NCI-H1694 (cell line): ENCODE measurements at places on chromosomes 12 and 14.

- no peak for DNase-seq
Observed at GRCh38 chr14:59246566-59246965, 58.1 kb downstream of the DAAM1 start.

GRCh38 chr12:106987846-106988245 is 900 bp upstream of the MTERF2 start:
- DNase-seq: no peak

DNA sequence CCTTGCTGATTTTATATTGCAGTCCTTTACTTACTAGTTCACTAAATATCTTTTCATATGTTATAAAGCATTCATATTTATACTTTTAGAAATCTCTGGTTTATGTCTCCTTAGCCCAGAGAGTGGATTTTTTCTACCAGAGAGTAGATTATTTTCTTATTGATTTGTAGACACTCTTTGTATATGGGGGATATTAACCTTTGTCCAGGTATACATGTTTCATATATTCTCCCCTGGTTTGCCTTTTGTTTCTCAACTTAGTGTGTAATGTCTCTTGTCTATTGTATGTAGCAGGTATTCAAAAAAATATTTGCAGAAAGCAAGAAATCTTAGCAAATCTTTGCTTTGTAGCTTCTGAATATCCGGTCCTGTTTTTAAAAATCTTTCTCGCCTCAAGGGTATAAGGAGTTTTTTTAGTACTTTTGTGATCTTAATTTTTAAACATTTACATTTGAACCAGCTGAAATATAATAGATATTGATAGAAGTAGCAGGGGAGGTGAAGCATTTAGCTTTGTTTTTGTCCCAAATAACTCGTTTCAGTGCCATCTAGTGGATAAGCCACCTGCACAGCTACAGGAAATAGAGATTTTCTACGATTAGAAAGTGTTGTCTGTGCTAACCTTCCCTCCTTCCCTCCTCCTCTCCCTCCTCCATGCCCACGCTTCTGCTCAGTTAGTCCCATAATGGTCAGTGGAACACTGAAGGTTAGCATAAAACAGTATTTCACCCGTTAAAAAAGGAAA is 97.0 kb downstream of the PHETA1 start:
- DNase-seq: no peak

DNA sequence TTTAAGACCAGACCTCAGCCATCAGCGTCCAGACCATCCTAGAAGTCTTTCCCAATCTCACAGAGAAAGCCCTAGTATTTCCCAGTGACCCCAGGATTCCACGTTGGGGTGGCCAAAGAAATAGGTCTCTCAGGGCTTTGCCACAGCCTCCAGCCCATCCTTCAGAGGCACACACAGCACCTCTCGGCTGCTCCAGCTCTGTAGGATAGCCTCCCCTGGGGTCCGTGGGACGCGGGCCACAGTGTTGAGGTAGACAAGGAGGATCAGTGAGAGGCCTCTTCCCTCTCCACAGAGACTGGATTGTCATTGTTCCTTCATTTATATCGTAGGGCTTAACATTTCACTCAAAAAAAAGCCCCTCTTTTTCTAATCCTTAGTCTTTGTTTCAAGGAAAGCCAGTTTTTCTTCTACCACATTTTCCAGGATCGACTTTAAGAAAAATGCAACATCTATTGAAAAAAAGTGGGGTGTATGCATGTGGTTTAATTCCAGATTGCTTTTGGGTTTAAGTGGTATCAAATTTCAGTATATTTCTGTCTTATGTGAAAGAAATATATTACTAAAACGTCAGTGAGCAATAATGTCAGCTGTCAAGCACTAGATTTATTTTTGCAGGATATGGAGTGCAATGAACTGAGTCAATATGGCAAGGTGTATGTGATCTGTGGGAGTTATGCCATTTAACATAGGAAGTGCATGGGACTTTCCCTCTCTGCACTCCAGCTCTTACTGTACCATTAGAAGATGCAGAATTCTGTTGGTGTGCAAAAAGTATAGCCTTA is 187.5 kb downstream of the MSRB3 start:
- DNase-seq: no peak

DNA sequence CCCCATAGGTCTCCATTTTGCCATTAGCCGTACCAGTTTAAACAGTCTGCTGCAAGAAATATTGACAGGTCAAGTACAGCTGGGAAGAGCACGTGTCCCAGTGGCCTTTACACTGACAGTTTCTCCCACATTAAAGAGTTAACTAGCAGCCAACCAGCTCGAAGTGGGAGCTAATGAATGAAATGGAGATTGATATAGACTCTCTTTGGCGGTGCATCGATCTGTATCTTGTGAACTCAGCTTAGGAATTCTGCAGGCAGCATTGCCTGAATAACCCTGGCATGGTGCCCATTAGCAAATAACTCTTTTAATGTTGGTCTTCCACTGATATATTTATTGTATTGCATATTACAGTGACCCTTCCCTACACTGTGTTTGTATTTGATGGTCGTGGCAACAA is 319.4 kb downstream of the EGLN3 start:
- no peak for DNase-seq

- DNase-seq: no peak
Observed at GRCh38 chr12:116637589-116638150, 78.5 kb downstream of the MAP1LC3B2 start.
